Endothelial cell of umbilical vein (primary cell): ENCODE measurements at places on chromosomes 2 and 18. TPM values are rescaled to one million over a fixed set of nuclear protein-coding genes. Genes with fewer than 3 reads are reported as not detected.

The C2orf80 gene
- not detected in 2 replicates for total RNA-seq

The MGAT4A gene
- 42.2 and 47.6 TPM in 2 replicates for total RNA-seq

DNA sequence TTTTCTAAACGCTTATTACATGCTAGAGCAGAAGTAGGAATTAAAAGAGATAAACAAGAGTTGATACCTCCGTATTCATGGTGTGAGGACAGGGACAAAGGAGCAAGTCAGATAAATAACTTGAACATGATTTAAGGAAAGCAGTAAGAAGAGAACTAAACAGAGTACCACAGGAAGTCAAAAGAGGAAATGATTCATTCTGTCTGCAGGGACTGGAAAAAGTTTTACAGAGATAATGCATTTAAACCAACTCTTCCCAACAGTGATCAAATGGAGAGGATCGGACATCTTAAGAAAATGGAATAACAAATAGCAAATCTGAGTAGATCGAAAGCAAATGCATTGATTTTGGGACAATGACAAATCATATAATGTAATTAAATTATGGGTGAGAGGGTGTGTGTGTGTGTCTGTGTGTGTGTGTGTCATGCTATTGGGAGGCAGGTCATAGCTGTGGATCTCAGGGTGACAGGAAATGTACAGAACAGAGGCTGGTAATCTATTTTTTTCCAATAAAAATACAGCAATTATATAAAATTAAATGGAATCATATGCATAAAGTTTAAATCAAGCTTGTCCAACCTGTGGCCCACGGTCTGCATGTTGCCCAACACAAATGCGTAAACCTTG lies 113.4 kb downstream of the MC4R start:
- DNase-seq: no peak

DNA sequence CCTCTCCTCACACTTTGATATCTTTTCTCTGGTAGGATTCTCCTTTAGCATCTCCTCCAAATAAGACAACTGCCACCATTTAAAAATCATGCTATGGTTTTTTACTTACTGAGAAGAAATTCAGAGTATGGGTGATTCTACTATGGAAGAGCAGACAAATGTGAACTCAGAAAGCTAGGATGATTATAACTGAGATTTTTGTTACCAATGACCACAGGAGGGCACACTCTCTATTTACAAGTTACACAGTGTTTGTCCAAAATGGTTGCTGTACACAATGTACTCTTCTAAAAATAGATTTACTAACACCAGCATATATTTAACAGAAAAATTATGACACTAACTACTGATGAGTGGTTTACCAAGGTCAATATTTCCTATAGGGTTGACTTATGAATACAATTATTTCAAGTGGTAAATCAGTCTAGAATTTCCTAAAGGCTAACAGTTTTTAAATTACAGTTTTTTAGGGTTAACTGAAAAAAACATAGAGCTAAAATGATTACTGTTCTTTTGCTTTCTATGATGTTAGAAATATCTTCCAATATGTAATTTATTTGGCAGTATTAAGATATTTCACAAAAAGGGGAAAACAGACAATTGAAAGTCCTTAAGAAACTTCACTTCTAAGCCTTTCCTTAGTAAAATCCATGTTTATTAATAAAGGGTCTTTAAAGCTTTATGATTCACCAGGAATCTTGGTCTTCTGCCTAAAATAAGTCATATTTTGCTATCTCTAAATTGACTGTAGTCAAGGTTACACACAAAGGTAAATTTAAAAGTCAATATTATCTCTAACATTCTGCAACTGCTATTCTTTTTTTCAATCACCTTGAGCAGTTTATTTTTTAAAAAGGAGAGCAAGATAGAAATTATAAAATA lies 57.2 kb downstream of the MAP4K3 start:
- peak; percentile 69 for DNase-seq
